Stimulated activated CD8-positive, alpha-beta memory T cell treated with anti-CD3 and anti-CD28 coated beads, Interleukin-4, amount 100 ng/mL, for 1 hour (primary cell): ENCODE measurements at places on chromosomes 5 and 9.

DNA sequence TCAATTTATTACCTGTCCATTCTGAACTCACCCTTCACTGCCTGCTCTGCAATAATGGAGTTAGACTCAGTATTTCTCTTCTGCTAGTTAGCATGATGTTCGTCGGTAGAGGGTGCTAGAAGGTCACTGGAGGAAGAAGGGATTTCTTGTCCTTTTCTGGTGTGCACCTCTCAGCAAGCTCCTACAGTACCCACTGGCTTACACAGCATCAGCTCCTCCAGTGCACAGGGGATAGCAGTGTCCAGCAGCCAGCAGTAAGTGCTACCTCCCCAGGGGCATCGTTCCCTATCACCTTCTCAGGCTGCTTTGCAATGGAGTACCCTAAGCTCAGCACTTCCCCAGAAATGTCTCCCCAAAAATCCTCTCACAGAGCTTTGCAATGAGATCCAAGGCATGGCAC is 45.9 kb upstream of the APC start:
- DNase-seq: no peak

GRCh38 chr9:99425923-99426842 is 204.1 kb downstream of the SEC61B start:
- DNase-seq: no peak

- no peak for DNase-seq
These were observed 430.1 kb upstream of the WWC1 start for GRCh38 chr5:167861129-167861927.

- DNase-seq: no peak
These were observed 40.4 kb upstream of the SMU1 start for GRCh38 chr9:33116860-33117259.

DNA sequence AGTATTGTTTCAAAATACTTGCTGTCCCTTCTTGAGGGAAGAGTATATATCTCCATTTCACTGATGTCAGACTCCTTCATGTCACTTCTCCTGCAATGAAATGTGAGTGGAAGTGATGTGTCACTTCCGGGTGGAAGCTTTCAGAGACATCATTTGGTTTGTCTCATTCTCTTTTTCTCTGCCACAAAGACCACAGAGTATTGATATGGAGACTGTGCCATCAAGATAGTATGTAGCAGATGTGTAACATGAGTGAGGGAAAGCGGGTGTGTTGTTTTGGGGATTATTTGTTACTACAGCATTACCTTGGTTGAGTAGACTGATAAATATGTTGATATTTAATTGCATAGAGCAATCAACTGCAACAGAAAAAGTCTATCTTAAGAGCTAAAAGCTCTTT is 169.8 kb downstream of the FBXL7 start:
- DNase-seq: no peak

DNA sequence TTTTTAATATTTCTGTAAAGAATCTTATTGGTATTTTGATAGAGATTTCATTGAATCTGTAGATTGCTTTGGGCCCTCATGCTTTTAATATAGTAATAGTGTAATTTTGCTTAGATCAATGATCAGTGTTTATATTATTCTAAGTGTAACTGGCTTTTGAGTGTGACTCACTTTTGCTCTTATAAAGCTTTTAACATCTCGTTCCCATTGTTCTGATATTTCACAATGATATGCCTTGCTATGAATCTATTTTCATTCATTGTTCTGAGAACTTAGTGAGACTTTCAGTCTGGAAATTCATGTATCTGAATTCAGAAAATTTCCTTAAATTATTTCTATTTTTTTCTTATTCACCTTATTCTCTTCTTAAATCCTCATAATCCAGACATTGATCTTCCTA is 13.5 kb upstream of the MAMDC2 start:
- DNase-seq: no peak

DNA sequence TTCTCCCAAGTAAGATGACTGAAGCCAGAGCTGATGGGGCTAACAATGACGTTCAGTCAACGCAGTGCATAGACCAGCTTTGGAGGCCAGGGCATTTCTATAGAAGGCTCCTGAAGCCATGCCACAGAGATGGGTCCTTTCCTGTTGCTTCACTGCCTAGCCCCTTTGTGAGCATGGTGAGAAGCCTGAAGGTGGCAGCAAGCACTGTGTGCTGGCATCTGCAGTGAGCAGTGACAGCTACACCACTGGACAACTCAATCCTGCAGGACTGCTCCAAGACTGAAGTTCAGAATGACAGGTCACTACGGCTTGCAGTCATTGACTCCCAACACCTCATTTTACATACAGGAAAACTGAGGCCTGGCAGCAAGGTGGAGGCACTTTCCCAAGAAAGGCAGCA is 229.0 kb downstream of the TSSK1B start:
- DNase-seq: no peak

DNA sequence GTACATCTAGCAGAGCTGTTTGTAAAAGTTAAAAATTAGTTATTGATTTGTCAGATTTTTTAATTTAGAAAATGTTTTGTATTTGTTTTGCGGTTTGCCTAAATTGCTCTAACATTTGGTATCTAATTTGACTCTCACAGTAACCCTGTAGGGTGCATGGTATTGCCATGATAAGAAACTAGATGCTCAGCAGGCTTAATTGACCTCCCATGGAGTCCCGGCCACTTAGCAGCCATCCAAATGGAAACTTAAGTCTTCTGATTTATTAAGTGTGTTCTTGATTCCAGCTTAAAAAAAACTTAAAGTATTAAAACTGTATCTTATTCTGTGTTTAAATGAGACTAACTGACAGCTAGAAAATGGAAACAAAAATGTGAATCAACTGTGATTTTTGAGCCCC is 54.5 kb downstream of the CAST start:
- no peak for DNase-seq

GRCh38 chr5:95993266-95993665 is 31.6 kb upstream of the ELL2 start:
- DNase-seq: no peak

- DNase-seq: no peak
These were observed at the start of gene TNC for GRCh38 chr9:115117999-115118878. TSS of gene TNC (minus strand) at chr9:115118157. CDS start at chr9:115091018, 27,139 bp downstream.

DNA sequence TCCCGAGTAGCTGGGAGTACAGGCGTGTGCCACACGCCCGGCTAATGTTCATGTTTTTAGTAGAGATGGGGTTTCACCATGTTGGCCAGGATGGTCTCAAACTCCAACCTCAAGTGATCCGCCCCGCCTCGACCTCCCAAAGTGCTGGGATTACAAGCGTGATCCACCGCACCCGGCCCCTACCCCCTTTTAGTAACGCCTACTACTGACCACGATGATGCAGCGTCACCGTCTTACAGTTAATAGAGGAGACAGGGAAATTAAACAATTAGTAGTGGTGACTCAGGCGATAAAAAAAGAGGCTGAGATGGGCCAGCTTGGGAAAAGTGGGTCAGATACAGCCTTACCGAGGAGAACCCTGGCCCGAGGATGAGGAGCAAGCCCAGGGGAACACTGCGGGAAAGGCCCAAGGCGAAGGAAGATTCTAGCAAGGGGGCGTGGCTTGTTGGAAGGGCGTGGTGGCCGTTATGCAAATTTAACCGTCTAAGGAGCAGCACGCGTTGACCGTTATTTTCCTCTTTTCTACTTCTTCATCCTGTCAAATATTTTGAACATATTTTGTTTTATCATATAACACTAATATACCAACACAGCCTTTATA is 1.6 kb upstream of the SETX start:
- DNase-seq: no peak

DNA sequence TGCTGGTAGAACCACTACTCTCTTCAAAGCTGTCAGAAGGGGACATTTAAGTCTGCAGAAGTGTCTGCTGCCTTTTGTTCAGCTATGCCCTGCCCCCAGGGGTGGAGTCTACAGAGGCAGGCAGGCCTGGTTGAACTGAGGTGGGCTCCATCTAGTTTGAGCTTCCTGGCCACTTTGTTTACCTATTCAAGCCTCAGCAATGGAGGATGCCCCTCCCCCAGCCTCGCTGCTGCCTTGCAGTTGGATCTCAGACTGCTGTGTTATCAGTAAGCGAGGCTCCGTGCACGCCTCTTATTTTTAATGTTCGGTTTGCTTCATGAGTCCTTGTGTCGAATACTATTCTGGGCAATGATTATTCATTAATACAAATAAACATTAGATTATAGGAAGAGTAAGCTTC is 3.1 kb upstream of the SLC27A6 start:
- DNase-seq: no peak

DNA sequence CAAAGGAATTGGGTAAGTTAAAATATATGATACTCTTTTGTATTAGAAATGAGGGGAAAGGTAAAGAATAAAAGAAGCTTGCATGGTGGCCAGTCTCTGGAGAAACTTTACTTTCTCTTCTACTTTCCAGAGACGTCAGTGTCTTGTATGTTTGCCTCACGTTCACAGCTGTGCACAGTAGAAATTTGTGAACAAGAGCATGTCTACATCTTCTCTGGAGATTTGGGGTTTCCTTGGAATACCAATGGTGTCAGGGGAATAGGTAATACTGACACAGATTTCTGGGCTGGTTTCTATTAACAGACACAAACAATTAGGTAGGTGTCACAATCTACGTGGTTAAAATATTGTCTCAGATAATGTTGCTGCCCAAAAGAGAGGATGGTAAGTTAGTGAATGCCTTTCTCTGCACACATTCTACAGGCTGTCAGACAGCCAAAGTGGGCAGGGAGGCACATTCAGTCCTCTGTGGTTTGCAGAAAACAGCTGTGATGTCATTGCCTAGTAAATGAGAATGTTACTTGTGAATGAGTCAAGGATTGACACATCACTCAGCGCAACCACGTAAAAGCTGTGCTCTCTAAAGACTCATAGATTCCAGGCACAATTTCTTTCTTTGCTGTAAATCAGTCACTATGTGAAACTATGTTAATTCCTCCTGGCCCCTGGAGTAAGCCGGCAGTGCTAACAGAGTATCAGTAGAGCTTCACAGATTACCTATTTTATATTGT is 397.1 kb downstream of the MAN2A1 start:
- DNase-seq: no peak

GRCh38 chr9:127508901-127509260 is 57.6 kb downstream of the LRSAM1 start:
- no peak for DNase-seq

- DNase-seq: no peak
These were observed 4.2 kb downstream of the SMC5 start for GRCh38 chr9:70262948-70263347.
